ENCODE measurements at places on chromosomes 11 and 22.

DNA sequence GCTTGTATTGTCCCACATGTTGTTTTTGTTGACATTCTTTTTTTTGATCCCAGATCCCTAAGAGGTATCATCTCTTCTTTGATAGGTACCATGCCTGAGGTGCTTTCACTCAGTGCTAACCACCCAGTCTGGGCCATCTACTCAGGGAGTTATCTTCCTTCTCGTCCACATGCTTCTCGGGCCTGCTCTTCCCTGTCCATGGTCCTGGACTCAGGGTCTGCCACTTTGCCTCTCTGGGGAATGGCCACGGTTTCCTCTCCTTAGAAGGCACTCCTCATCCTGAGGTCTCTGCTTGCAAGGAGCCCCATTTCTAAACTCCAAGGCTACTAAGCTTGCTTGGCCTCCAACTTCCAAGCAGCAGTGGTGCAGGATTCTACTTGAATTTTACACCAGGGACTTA lies 227.0 kb upstream of the NCAM1 start:
- DNase-seq = no peak

- no peak for DNase-seq
Observed at GRCh38 chr22:33756508-33756949, 163.7 kb downstream of the LARGE1 start.

- no peak for DNase-seq
Observed at GRCh38 chr11:1659506-1659905, 29.9 kb downstream of the KRTAP5-5 start.

- no peak for DNase-seq
Observed at GRCh38 chr22:46865052-46865434, 102.6 kb downstream of the TBC1D22A start.

GRCh38 chr11:116793772-116794097 lies 2.1 kb upstream of the APOA5 start:
- no peak for DNase-seq

- DNase-seq = no peak
Observed at GRCh38 chr11:69293819-69294505, at the start of gene MYEOV. MYEOV (plus strand) TSS chr11:69294155; CDS start chr11:69295355, 1,200 bp downstream.
